ENCODE measurements at places on chromosomes 16 and 17.

DNA sequence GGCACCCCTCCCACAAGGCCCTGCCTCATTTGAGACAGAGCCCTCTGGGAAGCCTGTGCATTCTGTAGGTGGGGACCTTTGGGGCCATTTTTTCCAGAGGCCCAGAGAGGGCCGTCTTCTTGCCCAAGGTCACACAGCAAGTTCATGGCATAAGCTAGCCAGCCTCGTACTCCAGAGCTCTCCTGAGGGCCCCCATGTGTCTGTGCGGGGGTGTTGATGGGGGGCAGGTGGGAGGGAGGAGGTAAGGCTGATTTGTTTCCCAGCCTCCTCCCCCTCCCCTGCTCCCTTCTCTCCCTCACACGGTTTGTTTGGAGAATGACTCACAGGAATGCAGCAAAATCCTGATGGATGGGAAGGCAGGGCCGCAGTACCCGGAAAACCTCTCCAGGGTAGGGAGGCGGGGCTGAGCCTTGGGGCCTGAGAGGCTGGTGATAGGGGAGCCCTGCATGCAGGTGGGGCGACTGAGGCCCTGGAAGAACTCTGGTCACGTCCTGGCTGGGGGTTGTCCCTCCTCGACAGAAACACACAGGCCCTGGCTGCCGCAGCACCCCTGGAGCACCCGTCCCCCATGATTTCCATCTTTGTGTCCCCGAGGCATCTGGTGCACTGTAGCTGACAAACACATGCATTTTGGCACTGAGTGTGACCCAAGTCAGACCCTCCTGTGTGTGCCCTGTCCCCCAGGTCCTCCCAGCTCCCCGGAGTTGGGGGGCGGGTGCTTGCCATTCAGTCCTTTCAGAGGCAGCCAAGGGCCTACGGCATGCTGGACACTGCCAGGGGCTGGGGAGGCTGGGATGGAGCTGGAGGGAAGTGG is 29.7 kb downstream of the RAI1 start:
- DNase-seq: peak; percentile 76

GRCh38 chr17:2926019-2926650 is 129.9 kb downstream of the RAP1GAP2 start:
- no peak for DNase-seq

DNA sequence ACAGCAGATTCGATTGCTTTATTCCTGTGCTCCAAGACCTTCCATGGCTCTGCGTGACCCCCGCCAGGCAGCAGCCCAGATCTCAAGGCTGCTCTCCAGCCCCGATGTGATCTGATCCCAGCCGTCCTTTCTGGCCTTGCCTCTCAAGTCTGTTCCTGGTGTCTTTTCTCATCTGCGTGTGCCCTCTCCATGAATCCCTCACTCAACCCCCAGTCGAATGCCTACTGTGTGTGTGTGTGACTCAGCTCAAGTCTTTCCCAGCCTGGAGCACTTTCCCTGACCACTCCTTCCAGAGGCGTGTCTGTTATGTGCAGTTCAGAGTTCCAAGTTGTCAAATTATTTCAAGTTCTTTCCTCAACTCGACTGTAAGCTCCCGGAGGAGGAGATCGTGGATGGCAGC is 64.0 kb downstream of the MRM1 start:
- DNase-seq: no peak

- DNase-seq: no peak
Observed at GRCh38 chr17:19630661-19631060, 17.9 kb upstream of the ALDH3A2 start.

DNA sequence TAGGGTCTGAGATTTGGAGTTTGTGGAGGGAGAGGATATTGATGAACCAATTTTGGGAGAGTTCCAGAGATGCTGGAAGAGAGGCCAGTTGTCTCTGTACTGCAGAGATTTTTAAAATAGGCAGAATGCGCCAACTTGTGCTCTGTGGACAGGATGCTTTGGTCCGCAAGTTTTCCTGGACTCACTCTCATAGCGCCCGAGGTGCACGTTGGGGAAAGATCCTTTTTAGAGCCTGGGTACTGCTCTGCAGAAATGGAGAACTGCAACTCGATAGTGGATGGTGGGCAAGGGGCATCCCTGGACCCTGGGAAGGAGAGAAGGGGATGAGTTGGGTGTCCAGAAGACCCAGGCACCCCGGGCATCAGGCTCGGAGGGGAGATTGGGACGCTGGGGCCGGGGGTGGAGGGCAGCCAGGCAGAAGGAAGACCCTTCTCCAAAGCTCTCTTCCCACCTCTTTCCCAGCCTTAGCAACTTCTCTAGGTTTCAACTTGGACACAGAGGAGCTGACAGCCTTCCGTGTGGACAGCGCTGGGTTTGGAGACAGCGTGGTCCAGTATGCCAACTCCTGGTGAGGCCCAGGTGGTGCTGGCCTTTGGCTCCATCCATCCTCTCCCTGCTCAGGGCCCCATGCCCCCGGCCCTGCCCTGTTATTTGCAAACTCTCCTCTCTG is 590 bp downstream of the ITGAX start:
- DNase-seq: no peak

DNA sequence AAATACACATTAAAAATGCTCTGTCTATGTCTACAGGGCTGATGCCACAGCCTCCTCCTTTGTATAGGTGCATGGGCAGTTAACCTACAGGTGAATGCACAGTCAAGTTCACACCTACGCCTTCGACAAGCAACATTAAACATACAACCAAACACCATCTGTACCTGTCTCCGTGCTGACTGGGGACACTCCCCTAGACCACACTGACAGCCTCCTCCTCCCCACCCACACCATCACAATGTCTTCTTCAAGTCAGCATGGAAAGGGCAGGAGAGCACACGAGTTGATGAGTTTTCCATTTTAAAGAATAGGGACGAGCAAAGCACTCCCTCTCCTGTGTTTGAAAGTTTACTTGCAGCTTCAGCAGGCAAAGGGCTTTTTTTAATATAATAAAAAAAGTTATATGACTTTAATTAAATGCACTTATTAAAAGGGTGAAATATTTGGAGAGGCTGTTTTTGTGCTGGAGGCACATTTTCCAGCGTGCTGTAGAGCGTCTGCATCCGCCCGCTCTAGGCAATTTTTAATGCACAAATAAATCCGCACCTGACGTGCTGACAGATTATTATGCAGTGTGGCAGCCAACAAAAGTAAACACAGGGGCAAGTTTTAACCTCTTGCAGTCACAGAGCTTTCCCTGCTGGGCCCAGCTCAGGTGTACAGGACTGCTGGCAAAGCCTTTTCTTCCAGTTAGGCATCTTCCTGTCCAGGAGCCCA is 367.9 kb downstream of the SOX9 start:
- no peak for DNase-seq

GRCh38 chr16:48534601-48535340 is 75.2 kb downstream of the N4BP1 start:
- DNase-seq: no peak

GRCh38 chr16:77548151-77548550 is 113.3 kb upstream of the ADAMTS18 start:
- no peak for DNase-seq

GRCh38 chr16:64094992-64095634 is 1026.8 kb downstream of the CDH11 start:
- DNase-seq: no peak

GRCh38 chr17:60904582-60904981 is 226.9 kb downstream of the BCAS3 start:
- DNase-seq: no peak

- no peak for DNase-seq
Observed at GRCh38 chr16:69243479-69243878, 56.5 kb downstream of the SNTB2 start.

DNA sequence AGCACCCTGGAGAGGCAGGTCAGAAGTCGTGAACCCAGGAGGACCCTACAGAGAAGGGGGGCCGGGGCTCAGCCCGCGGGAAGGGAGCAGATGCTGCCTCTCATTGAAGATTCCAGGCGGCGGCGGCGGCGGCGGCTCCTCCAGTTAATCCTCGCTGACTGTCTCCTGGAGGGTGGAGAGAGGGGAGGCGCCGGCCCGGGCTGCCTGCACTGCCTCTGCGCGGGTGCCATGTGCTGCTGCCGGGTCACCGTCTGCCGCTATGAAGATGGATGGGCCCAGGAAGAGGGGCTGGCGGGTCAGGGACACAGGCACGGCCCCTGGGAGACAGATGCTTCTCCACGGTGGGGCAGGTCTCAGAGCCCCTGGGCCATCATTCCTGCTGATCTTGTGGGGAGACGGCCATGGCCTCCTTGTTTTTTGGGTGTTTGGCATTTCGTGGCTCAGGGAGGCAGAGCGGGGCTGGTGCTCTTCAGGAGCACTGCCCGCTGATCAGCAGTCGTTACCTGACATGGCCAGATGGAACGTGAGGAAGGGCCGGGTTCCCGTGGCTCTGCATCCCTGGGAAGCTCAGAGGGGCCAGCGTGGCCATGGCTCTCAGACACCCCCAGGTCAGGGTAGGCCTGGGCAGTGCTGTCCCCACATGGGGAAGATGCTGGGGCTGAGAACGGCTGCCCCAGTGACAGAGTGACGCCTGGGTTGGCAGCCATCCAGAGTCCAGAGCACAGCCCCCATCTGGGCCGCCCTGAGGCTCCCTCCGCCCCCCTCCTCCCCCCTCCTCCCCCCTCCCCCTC is 36.1 kb downstream of the GINS2 start:
- DNase-seq: no peak

GRCh38 chr16:75095204-75095621 is 21.4 kb downstream of the LDHD start:
- no peak for DNase-seq

DNA sequence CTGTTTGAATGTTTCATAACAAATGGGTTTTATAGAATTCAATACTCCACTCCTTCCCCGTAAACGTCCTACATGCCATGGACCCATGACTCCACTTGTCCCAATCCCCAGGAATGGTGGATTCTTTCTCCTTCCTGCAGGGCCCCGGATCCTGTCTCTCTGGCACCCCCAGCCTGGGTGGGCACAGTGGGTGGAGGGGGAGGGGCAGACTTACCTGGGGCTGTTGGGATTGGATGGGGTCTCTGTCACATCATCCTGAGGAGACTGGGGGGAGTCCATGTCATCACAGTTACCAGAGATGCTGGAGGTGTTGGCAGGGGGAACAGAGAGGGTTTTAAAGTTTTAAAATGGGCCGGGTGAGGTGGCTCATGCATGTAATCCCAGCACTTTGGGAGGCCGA is 13.2 kb downstream of the TRPV3 start:
- DNase-seq: no peak

GRCh38 chr16:49643429-49644144 is 212.3 kb downstream of the ZNF423 start:
- DNase-seq: no peak

DNA sequence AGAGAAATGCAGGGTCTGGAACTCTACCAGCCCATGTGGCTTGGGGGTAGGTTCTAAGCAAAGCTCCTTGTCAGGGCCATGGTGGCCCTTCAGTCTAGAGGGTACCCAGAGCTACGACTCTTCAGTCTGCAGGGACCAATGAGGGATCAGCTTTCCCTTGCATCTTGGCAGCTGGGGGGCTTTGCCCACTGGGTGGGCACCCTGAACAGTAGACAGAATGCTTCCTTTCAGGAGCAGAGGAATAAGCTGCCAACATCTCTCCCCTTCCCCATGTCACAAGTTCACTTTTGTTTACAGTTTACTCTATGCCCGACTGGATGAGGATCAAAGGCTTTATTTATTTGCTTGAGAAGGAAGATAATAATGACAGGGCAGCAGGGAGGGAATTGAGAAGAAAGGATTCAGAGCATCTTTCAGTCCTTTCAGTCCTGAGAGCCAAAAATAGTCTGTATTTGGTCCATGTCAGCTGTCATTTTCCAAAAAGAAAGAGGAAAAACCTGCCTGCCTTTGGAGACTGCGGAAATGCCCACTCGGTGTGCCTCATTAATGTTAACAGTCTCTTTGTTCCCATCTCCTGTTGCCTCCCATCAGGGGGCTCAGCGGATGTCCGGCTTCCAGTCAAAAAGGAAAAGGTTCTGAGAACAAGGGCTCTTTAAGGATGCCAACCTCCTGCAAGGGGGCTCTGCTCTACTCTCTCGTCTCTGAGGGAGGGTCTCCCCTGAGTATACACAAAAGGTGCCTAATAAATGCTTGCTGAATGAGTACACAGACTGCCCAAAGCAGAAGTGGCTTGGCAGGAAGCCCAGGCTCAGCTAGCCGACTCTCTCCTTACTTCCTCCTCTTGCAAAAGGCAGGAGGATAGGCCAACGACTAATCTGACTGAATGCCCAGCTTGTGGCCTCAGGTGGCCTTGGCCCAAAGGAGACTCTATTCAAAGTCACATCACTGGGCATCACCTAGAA is 17.1 kb downstream of the TRAF4 start:
- DNase-seq: no peak

GRCh38 chr17:27620721-27621120 is 10.3 kb upstream of the LGALS9 start:
- no peak for DNase-seq

DNA sequence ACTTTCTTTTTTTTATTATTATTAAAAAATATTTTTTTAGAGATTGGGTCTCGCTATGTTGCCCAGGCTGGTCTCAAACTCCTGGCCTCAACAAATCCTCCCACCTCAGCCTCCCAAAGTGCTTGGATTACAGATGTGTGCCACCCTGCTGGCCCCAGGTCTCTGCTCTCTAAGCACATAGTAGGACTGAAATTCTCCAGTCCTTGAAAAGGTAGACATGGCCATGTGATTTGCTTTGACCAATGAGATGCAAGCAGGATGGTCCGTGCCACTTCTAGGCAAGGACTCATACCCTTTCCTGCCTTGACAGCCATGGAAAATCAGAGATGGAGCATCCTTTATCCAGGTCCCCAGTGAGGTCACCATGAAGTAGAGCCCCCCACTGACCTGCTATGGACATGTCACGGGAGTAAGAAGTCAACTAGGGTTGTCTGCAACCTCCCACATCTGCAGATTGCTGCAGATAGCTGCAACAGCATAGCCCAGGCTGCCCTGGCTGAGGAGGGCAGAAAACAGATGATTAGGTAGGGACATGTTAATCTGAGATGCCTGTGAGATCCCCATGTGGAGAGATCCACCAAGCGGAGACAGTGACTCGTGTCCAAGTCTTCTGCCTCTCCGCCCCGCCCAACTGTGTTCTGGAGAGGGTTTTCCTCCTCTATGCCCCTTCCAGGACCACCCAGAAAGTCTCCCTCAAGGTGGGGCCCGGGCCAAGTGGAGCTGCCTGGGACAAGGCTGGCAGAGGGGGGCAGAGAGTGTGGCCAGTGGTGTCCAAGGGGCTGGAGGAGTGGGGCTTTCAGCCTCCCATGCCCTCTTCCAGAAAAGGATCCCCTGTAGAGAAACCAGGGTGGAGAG is 11.0 kb downstream of the GSG1L start:
- no peak for DNase-seq
